ENCODE measurements at places on chromosomes 6 and 20. TPM values are rescaled to one million over a fixed set of nuclear protein-coding genes. Genes with fewer than 3 reads are reported as not detected.

ARFGEF3 gene
- 1.0 TPM for total RNA-seq

PRSS16 gene
- total RNA-seq: 1.6 TPM

OVOL2 gene
- total RNA-seq: not detected

SIGLEC1 gene
- total RNA-seq: 2.1 TPM

FAM110A gene
- total RNA-seq: 7.3 TPM

Data from skeletal muscle tissue (tissue), 5 donors.